ENCODE measurements at places on chromosomes 11 and 22.
A peak's percentile ranks its signal among the peaks of the same experiment; 100 is the strongest.

- DNase-seq = no peak
Measured at GRCh38 chr22:24271386-24271854, 789 bp downstream of the SPECC1L start.

DNA sequence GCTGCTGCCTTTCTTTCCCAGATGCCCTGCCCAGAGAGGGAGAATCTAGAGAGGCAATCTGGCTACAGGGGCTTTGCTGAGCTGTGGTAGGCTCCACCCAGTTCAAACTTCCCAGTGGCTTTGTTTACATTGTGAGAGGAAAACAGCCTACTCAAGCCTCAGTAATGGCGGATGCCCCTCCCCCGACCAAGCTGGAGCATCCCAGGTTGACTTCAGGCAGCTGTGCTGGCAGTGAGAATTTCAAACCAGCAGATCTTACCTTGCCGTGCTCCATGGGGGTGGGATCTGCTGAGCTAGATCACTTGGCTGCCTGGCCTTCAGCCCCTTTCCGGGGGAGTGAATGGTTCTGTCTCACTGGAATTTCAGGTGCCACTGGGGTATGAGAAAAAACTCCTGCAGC lies 12.2 kb downstream of the BDNF start:
- DNase-seq = no peak

GRCh38 chr11:65286686-65287085 lies 24.9 kb downstream of the POLA2 start:
- DNase-seq = no peak

- no peak for DNase-seq
Measured at GRCh38 chr11:95506777-95507176, 275.8 kb upstream of the SESN3 start.

- no peak for DNase-seq
Measured at GRCh38 chr11:57303990-57304579, 20.7 kb downstream of the TNKS1BP1 start.

- DNase-seq = no peak
Measured at GRCh38 chr22:41512421-41513194, 31.7 kb downstream of the POLR3H start.

DNA sequence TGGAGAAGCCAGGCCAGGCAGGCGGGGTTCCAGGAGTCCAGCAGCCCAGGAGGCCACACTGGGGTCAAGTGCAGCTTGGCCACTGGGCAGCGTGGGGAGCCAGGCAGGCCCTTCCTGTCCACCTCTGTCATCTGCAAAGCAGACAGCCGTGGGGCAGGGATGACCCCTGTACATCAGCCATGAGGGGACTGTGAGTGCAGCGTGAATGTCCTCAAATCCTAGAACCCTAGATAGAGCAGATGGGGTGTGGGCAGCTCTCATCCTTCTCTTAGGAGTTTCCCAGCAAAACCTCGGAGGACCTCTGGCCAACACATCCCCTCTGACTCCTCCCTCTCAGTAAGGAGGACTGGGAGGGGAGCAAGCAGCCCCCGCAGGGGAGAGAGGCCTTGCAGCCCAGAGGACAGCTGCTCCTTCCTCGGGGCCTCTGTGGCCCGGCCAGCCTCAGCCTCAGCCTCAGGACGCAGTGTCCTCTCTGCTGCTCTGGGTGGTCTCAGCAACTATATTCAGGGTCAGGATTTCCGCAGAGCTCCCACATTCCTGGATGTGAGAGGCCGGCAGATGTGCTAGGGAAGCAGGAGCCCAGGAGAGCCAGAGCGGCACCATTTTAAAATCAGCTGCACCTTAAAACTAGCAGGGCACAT lies 820.5 kb downstream of the BRD1 start:
- no peak for DNase-seq

DNA sequence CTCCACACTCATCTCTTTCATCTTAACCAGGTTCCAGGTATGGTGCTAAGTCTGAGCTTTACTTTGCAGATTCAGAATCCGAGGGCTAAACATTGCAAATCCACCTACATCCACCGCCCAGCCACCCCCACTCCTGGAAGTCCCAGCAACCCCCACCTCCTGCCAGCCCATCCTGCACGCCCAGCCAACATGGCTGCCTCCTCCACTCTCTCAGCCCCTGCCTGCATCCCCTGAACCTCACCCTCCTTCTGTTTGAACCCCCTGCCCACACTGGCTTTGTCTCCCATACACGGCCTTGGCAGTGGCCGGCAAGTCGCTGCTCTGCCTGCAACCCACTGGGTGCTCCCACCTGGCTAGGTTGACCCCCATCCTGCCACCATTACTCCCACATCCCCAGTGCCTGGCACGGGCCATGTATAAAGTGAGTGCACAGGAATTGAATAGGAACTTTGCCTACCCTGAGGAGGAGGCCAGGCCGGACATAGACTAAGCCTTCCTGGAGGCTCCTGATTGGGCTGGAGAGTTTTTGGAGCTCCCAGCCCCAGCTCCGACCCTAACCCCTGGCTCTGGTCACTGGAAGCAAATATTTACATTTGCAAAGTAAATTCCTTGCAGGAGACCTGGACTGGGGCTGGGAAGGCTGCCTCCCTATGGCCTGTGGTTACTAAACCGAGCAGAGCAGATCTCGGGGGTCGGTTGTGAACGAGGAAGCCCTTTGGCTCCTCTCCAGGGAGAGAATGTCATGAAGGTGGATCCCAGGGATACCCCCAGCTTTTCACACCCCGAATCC lies 14.4 kb downstream of the EMID1 start:
- DNase-seq = no peak

DNA sequence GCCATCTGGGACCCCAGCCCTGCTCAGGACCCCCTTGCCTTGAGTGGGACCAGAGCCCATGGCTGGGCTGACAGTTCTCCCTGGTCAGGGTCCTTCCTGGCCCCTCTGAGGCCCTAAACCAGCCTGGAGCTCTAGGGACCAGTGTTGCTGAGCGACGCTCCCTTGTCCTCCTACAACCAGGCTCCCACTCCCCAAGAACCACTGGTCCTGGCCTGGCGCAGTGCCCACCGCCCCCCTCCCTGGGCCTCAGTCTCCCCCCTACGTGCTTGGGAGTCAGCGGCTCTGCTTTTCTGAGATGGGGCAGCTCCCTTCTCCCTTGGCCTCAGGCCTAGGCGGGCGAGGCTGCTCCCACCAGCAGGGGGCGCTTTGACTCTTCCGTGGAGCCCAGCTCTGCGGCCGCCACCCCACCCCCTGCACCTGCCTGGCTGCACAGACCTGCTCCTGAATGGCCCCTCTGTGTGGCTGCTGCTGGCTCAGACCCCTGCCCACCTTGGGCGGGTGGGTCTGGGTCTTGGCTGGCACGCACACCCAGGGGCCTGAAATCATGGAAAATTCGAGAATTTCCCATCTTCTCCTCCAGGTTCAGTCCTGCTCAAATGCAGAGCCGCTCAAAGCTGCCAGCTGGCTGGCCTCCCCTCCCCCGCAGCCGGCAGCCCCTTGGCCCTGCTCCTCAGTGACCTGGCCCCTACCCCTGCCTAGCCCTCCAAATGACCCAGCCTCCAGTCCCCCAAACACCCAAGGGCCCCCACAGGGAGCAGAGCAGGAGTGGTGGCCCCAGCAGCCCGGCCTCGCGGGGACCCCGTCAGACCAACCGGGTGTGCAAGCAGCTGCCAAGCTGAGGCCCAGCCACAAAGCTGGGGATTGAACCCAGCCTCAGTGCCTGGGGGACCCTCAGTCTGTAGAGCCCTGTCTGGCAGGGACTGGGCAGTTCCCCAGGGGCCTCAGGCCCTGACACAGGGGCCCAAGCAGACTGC lies 9.1 kb downstream of the PRR33 start:
- DNase-seq = peak; percentile 30

DNA sequence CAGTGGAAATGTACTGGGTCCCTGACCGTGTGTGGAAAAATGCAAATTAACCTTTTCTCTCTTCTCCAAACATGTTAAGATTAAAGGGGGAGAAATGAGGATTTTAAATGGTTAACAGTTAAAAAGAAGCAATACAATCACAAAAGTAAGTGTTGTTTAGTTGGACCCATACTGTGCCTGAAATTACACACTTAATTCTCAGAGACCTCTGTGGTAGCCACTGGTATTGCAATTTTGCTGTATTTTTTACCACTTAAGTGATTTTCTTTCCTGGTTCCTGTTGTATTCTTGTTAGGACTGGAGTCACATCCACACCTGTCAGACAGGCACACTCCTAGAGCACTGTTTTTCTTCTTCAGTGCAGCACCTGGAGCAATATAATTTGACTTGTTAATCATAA lies 179.6 kb upstream of the PDGFD start:
- DNase-seq = no peak

- no peak for DNase-seq
Measured at GRCh38 chr11:34860518-34860917, 55.7 kb downstream of the APIP start.

DNA sequence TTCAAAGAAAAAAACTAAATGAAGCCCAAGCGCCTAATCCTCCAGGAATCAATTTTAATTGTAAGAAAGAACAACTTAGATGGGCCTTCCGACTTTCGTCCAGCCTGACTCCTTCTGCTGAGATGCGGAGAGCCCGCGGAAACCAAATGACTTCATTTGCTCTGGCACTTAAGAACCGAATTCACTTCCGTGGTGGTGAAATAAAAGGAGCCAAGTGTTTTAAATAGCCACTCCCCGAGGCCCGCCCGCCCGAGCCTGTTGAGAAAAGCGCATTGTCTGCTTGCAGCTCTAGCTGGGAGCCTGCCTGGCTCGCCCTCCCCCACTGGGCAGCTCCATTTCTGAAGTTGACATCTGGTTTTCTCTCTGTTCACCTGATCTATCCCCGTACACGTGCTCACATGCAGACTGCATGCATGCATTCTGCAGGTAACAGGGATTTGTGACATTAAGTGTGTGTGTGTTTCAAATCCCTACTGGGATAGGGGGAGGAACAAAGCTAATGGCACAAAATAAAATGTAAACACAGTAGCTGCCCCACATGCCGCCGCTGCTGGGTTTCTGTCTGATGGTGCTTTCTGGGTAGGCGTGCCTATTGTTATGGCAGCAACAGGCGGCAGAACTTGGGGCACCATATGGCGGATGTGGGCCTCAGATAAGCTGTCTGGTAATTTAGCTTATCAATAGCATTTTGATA lies 6.2 kb downstream of the TEAD1 start:
- peak; percentile 90 for DNase-seq

GRCh38 chr22:41132550-41132949 lies 40.2 kb downstream of the EP300 start:
- DNase-seq = no peak

- no peak for DNase-seq
Measured at GRCh38 chr22:36839356-36840073, 21.3 kb upstream of the NCF4 start.

DNA sequence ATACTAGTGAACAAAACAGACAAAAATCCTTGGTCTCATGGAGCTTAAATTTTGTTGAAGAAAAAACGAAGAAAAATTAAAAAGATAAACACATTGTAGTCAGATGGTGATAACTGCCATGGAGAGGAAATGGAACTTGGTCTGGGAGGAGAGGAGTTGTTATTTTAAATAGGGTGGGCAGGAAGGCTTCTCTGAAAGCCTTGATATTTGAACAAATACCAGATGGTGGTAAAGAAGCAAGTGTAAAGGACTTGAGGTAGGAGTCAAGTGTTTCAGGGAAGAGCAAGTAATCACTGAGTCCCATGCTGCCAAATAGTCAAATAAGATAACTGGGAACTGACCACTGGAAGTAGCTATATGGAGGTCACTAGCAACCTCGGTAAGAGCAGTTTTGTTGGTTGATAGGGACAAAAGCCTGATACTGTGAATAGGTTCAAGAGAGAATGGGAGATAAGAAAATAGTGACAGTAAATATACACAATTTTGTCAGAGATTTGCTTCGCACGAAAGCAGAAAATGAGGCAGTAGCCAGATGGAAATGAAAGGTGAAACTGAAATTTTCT lies 55.1 kb downstream of the SESN3 start:
- no peak for DNase-seq

GRCh38 chr11:102666331-102666957 lies 39.1 kb downstream of the MMP27 start:
- peak; percentile 29 for DNase-seq

GRCh38 chr22:36885474-36885873 lies 24.7 kb downstream of the NCF4 start:
- DNase-seq = no peak

DNA sequence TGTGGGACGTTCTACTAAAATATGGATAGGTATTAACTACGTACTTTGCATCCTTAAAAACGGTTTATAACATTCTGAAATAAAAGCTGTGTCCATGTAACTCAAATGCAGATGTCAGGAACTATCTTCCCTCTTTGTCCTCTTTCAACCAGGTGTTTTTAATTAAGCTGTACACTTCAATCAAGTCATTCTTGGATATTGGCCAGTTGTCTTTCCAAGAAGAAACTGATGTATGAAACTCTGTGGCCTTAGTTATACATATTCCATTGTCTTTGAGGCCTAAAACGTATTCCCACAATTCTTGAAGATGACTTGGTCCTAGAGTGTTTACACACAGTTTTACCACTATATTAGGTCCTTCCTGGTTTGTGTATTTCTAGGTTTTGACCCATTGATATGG lies 249.0 kb upstream of the CNTN5 start:
- DNase-seq = no peak

- no peak for DNase-seq
Measured at GRCh38 chr11:71895961-71896360, 17.7 kb downstream of the DEFB131B start.

GRCh38 chr11:57763568-57763967 lies 2.0 kb downstream of the CTNND1 start:
- peak; percentile 30 for DNase-seq

- DNase-seq = peak; percentile 75
Measured at GRCh38 chr11:134100171-134100570, 31.3 kb downstream of the JAM3 start.

- DNase-seq = no peak
Measured at GRCh38 chr11:58639669-58640068, 17.2 kb downstream of the CNTF start.

DNA sequence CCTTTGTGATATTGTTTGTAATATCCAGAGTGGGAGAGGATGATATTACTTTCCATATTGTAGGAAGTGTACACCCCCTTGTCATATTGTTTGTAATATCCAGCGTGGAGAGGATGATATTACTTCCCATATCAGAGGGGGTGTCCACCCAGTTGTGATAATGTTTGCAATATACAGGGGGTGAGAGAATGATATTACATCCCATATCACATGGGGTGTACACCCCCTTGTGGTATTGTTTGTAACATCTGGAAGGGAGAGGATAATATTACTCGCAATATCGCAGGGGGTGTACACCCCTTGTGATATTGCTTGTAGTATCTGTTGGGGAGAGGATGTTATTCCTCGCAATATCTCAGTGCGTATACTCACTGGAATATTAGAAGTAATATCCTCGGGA lies 61.5 kb downstream of the PRSS23 start:
- DNase-seq = no peak

GRCh38 chr11:41446107-41446506 lies 13.3 kb downstream of the LRRC4C start:
- no peak for DNase-seq

DNA sequence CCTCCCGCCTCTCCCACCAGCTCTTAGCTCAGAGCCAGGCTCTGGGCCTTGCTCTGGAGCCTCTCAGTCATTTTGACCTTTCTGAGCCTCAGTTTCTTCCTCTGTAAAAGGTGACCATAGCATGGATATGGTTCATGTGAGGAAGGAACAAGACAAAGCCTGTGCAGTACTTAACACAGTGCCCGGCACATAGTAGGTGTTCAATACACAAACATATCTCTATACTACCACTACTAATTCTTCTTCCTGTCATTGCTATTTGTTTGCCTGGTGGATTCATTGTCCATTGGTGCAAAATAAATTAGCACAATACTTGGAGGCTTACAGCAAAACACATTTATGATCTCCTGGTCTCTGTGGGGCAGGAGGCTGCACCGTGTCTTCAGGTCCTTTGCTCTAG lies 21.6 kb upstream of the MPPED1 start:
- no peak for DNase-seq
